ENCODE measurements at places on chromosomes 6 and 20.

GRCh38 chr6:109117346-109118035, 22.2 kb downstream of the CEP57L1 start:
- no peak for DNase-seq

- peak; percentile 64 for DNase-seq
Measured at GRCh38 chr6:155228546-155229166, 35.2 kb upstream of the CLDN20 start.

DNA sequence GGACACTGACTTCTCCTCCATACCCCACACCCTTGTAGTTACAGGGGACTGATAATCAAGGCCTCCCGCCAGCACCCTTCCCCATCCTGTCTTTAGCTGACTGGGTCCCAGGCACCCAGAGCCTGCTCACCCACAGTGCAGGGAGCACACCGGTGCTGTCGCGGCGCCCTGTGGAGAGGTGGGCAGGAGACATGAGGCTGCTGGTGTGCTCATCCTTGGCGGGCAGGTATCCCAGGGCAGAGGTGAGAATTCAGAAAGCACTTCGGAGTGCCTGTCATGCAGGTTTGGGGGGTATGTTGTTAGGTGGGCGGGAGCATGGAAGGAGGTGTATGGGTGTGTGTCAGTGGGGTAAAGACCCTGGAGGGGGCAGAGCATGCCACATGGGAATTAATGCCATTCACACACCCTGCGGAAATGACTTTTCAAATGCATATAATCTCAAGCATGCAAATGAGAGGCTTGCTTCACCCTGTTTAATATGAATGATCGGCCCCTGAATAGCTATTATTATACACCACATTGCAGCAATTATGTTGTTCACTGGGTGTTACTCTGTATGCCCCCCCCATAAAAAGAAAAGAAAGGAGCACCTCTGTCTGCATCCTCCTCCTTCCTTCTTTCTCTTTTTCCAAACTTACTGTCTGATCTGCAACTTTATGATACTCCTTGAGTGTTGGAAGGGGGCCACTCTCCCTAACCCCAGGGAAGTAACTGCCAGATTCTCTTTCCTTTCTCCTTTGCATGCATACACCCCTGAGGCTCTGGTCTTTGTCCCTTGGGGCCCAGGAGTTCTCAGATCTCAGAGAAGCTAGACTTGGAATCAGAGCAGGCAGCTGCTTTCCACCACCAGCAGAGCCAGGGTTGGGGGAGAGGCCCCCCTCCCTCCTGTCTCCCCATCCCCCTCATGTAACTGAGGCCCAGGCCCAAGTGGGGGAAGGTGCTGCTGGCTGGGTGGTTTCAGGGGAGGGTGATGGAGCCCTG, 16.0 kb downstream of the FOXP4 start:
- DNase-seq, result no peak

DNA sequence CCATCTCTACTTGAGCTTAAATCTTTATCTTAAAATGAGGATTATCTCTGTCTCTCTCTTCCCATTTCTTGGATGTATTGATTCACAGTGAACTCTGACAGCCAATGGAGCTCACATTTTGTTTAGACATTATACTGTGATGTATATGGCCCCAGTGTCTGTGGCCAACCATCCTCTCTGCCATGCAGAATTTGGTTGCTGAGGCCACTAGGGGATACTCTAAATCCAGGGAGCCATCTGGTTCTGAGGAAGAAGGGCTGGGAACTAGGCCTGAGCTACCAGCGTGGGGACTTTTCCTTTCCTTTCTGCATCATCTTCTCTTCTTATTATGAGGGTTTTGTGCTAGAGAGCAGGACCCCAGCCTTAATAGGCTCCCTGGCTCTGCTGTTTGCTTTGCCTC, 59.1 kb upstream of the RIPOR2 start:
- peak; percentile 46 for DNase-seq

GRCh38 chr6:3788408-3789017, 37.0 kb upstream of the PXDC1 start:
- no peak for DNase-seq

DNA sequence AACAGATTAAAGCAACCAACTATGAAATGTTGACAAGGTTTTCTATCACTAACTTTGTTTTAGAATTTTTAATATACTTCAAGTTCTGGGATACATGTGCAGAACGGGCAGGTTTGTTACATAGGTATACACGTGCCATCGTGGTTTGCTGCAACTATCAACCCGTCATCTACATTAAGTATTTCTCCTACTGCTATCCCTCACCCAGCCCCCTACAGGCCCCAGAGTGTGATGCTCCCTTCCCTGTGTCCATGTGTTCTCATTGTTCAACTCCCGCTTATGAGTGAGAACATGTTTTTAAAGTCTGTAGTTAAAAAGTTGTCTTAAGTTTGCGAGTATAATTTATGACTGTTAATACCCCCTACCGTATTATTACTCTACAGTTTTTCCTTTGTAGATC, 844.3 kb upstream of the MANEA start:
- no peak for DNase-seq

- peak; percentile 51 for DNase-seq
Measured at GRCh38 chr6:89775150-89775549, 44.4 kb downstream of the MDN1 start.

DNA sequence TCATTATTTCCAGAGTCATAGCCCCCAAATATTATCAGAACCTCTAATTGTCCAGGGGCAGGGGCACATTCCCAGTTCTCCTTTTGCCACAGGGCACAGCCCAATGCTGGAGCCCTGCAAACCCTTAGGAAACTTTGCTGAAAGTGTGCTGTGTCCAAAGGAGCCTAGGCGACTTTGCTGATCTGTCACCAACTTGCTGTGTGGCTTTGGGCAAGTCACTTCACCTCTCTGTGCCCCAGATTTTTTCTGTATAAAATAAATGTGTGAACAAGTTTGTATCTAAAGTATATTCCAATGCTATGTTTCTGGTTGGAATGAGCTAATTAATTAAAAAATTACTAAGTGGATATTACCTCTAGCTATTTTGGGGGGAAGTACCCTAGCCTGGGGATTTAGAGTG, 25.4 kb upstream of the BCAS1 start:
- DNase-seq, result no peak

DNA sequence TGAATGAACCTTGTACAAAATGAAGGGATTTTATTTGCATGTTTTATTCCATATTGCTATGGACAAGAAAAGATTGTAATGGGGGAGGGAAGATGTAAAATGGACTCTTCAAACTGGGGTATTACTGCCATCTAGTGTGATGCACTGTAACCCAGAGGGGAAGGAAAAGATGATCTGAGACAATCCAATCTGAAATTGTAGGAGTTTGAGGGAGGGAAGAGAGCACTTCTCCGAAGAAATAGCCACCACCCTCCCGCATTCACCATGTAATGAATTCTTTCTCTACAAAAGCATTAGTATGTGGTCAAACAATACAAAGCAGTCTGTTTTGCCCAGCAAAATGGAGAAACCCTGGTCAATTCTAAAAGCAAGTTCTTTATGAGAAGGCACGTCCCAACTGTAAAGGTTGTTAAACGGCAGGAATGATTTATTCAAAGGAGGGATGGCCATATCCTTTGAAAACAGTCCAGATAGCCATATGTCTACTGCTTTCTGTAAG, 679.5 kb upstream of the NRSN1 start:
- DNase-seq, result peak; percentile 63

GRCh38 chr6:80331522-80331921, 225.1 kb downstream of the BCKDHB start:
- DNase-seq, result no peak

- DNase-seq, result no peak
Measured at GRCh38 chr20:11672959-11673358, 244.7 kb upstream of the BTBD3 start.

DNA sequence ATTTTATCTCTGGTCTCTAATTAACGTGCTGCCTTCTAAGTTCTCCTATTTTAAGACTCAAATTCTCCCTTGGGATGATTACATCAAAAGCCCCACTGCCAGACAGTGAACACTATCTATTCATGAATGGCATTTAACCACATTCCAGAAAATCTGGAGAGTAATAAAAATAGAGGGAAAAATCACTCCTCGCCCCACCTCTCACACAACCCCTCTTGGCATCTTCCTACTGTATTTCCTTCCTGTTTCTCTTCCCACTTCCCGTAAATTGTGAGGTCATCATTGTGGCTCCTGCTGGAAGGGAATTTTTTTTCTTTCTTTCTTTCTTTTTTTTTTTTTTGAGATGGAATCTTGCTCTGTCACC, 31.5 kb downstream of the RAB44 start:
- DNase-seq, result peak; percentile 64

DNA sequence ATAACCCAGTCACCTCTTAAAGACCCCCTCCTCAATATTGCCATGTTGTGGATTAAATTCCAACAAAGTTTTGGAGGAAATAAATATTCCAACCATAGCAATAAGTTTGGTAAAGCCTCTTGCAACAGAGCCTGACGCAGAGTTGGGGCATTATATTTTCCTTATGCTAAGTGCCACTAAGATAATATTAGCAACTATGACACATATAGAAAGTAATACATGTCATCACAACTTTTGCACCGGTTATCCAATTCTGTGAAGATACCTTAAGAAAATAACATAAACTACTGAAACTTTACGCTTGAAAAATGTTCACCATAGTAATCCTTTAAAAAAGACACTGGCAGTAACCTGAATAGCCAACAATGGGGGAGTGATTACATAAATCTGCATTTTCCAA, 52.2 kb upstream of the TRERF1 start:
- no peak for DNase-seq

GRCh38 chr6:170291271-170292110, 613 bp upstream of the DLL1 start:
- DNase-seq, result peak; percentile 46

GRCh38 chr6:158686311-158686710, 36.5 kb downstream of the SYTL3 start:
- no peak for DNase-seq

GRCh38 chr6:53250176-53251032, 98.3 kb downstream of the ELOVL5 start:
- DNase-seq, result peak; percentile 89

GRCh38 chr6:158374020-158374419, 61.8 kb downstream of the TULP4 start:
- peak; percentile 49 for DNase-seq

DNA sequence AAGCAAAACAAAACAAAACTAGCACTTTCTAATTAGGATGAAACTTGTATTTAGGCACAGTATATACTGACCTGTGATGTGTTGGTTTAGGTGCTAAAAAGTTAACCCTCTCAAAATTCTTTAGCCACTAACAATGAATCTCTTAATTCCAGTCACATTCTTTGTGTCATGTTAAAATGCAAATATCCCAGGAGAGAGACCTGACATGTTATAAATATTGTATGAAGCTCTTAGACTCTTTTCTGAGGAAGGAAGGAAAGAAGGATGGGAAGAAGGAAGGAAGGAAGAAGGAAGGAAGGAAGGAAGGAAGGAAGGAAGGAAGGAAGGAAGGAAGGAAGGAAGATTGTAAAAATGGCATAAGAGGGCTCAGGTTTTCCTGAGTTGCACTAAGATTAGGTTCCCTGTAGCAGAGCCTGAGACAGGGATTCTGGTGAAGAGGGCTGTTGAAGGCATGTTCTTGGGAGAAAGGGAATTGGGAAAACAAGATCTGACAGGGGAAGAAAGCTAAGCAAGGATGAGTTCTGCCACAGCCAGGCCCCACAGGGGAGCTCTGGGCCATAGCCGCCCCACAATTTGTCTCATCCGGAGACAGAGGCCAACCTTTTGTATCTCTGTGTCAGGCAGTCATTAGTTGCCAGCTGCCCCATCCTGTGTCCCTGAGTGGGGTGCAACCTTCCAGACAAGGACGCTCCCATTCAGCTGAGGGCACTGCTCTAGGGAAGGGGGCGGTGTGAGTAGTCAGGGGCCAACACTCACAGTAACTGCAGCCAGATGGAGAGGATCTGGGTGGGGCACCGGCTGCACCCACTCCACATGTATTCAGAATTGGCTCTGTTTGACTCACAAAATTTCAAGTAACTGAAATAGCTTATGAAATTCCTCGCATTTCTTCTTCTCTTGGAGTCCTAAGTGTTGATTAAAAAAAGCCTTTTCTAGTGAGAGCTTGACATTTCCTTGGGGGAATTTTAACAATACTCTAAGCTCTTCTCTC, 189.3 kb upstream of the ARG1 start:
- peak; percentile 31 for DNase-seq

GRCh38 chr20:48605364-48606171, 222.2 kb downstream of the PREX1 start:
- no peak for DNase-seq

GRCh38 chr6:18463429-18463828, 76.3 kb downstream of the RNF144B start:
- DNase-seq, result no peak

GRCh38 chr6:1792989-1793388, 183.3 kb downstream of the FOXC1 start:
- peak; percentile 46 for DNase-seq

- DNase-seq, result no peak
Measured at GRCh38 chr6:144069506-144069905, 25.9 kb downstream of the SF3B5 start.

- no peak for DNase-seq
Measured at GRCh38 chr20:17229256-17229655, 2.4 kb downstream of the PCSK2 start.

DNA sequence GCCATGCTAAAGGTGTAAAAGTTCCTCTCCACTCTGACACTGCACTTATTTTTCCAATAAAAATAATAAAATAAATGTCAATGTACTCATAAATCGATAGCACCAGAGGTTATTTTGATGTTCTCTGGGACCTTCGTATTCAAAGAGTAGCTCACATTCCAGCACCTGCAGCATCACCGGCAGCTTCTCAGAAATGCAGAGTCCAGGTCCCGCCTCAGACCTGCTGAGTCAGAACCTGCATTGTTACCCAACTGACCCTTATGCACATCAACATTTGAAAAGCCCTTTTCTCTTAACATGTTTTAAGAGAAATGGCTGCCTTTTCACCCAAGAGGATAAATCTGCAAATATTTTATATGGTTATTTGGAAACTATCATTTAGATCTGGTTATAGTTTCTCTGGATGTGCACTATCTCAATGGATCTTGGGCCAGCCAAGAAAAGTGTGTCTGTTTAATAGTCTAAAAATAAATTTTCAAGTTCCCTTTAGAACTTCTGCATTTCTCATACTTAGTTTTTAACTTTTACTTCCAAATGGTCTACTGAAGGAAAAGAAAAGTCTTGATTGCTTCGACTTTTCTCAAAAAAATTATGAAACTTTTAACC, 216.2 kb upstream of the PRDM1 start:
- DNase-seq, result no peak

- no peak for DNase-seq
Measured at GRCh38 chr6:21722510-21722909, 129.0 kb downstream of the SOX4 start.

- peak; percentile 60 for DNase-seq
Measured at GRCh38 chr6:31681135-31681671, 336 bp upstream of the LY6G5C start.

- DNase-seq, result no peak
Measured at GRCh38 chr20:43459022-43459942, 1.6 kb downstream of the SRSF6 start.

GRCh38 chr6:72425003-72425681, 196.7 kb upstream of the KCNQ5 start:
- DNase-seq, result peak; percentile 96

DNA sequence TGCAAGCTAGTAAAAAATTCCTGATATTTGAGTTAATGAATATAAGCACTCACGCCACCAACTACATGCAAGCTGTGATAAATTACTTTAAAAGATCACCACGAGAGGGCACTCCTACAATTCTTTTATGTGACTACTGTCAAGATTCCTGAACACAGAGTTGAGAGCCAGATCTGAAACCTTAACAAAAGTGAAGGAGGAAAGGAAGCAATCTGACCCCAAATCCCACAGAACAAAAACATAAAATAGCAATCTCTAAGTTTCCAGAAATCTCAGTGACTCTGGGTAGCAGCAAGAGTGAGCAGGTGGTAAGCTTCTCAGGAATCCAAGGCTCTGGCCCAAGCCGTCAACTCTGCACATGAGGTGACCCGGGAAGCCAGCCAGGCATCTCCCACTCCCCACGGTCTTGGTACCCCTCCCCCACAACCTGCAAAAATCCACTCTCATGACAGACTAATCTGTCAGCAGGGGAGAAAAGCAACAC, 55.1 kb downstream of the STAU1 start:
- peak; percentile 76 for DNase-seq
